ENCODE measurements at places on chromosomes 16 and 17.
A peak's percentile ranks its signal among the peaks of the same experiment; 100 is the strongest.

DNA sequence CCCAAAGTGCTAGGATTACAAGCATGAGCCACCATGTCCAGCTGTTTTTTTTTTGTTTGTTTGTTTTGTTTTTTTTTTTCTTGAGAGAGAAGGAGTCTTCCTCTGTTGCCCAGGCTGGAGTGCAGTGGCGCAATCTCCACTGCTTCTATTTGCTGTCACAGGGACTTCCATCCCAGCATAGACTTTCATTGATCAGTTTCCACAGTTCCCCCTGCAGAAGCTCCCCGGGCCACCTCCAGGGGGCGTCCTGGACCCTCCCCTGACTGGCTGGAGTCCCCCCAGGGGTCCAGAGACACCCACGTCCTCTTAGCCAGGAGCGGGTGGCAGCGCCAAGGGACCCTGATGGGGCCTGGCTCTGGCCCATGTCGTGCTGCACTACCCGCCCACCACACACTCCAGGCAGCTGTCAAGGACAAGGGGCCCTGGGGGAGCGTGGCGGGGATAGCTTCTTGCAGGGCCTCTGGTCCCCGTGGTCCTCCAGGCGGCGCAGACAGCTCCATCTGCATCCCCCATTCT is 3.1 kb upstream of the NPW start:
- no peak for DNase-seq

- DNase-seq = no peak
Measured at GRCh38 chr17:21318439-21318838, 33.9 kb downstream of the MAP2K3 start.

GRCh38 chr16:11605891-11606290 is 19.2 kb upstream of the LITAF start:
- DNase-seq = no peak

DNA sequence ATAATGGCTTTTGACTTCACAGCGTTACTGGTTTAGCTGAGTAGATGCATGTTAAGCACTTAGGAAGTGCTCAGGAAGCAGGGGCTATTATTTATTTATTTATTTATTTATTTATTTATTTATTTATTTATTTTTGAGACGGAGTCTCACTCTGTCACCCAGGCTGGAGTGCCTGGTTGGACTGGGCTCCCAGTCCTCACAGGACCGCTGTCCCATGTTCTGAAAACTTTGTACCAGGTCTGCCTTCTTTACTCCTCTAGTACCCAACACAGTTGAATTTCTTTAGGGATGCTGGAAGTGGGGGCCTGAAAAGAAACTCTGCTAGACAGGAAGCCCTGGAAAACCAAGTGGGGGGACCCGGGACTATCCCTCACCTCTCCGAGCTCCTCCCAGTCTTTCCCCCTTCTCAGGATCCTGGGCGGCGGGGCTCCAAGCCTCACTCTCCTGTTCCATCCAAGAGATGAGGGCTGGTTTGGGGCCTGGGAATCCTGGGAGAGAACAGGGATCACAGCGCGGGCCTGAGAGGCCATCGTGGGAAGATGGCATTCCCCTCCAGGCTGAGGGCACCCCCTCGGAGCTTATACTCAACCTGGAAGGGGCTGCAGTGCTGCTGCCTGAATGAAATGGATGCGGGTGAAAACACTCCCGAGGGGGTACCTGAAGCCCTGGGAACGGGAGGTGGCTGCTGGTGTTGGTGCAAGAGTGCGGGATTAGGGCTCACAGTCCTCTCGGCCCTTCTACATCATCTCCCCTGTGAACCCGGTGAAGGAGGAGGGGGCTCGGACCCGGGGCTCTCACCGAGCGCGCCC is 674 bp downstream of the ZNF688 start:
- DNase-seq = peak; percentile 62

DNA sequence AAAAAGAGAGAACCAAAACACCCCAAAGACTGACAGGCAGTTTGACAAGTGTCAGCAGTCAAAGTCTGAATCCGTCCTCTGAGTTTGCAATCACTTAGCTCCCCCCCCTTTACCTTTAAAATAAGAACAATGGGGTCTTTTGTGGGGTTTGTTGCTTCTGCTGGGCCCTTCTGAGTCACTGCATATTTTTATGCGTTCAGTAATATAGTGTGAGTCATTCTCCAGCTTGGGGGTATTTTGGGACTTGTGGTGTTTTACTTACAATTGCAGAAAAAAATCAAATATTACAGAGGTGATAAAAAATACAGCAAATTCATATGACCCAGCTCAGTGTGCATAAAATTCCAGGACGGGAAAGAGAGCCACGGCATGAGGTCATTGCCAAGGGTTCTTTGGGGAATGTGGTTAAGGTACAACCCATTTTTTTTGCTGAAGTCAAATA is 120.1 kb downstream of the CYLD start:
- DNase-seq = peak; percentile 79

DNA sequence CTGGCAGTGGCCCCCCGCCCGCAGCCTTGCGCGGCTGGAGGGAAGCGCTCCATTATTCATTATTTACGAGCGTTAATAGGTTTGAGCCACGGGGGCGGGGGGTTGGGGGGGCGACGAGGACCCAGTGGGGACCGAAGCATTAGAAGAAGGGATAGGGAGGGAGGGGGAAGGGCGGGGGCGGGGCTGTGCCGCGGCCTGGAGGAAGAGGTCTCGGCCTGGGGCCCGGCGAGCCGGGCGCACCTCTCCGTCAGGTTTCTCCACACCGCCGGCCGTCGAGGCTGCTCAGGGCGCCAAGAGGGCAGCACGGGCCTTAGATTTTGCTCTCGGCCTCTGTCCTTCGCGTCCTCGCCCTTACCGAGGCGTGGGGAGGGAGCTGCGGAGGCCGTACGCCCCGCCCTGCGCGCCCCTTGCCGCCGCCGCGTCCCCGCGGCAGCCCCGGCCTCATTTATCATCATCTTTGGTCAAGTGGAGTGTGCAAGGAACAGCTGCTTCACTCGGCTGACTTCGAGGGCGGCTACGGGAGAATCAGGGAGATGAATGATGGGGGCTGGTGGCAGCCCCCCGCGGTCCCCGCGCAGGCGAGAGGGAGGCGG is 54.2 kb downstream of the SREBF1 start:
- DNase-seq = peak; percentile 53

GRCh38 chr17:11495613-11496012 is 102.7 kb upstream of the DNAH9 start:
- DNase-seq = no peak

- DNase-seq = no peak
Measured at GRCh38 chr16:53081686-53082407, 27.1 kb downstream of the CHD9 start.

- peak; percentile 82 for DNase-seq
Measured at GRCh38 chr17:38724337-38724988, 5.7 kb upstream of the CISD3 start.

- DNase-seq = no peak
Measured at GRCh38 chr16:69523566-69524305, 42.0 kb upstream of the NFAT5 start.

DNA sequence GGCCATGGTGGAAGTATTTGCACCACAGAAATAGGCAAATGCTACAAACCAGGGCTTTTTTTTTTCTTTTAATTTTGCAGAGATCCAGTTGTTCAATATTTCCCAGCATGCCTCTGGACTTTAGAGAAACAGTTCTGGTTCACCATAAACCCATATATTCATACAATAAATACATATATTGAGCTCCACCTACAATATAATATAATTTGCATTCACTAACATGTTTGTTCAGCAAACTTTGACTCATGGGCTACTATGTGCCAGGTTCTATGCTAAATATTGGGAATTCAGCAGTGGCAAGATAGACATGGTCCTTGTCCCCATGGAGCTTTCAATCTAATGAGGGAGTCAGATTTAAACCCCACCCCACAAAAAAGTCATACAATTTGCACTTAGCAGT is 3.2 kb downstream of the TMEM114 start:
- no peak for DNase-seq

GRCh38 chr16:83045790-83046189 is 419.0 kb downstream of the CDH13 start:
- no peak for DNase-seq

All from astrocyte of the hippocampus (primary cell).